Sigmoid colon (tissue), 7 donors: ENCODE measurements at places on chromosomes 3 and 15. TPM values are rescaled to one million over a fixed set of nuclear protein-coding genes. Genes with fewer than 3 reads are reported as not detected.
A peak's percentile ranks its signal among the peaks of the same experiment; 100 is the strongest.

DNA sequence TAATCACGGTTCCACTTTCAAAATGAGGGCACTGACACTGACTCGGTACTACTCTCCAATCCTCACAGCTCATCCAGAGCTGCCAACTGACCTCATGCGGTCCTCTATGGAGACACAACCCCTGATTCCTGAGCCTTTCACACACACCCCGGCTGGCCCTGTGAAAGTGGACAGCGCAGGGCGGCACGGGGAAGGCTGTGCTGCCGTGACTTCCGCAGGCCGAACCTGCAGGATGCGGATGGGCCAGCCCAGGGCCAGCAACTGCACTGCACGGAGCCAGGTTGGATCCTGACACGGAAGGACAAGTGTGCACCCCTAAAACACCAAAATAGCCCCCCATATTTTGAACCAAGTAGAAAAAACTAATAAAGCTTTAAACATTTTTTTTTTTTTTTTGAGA lies 41.0 kb downstream of the IQSEC1 start:
- H3K27ac ChIP-seq: no peak overlapping the region
- no peak overlapping the region for H3K4me3 ChIP-seq
- H3K36me3 ChIP-seq: no peaks in the 10 kb centered on the region
- no peaks in the 10 kb centered on the region for H3K27me3 ChIP-seq
- H3K4me1 ChIP-seq: no peaks in the 10 kb centered on the region

GRCh38 chr15:23877502-23878412 lies 190.7 kb upstream of the NDN start:
- H3K4me1 ChIP-seq: no peaks in the 10 kb centered on the region
- DNase-seq: no peak

GRCh38 chr3:58746758-58747157 lies 80.2 kb upstream of the FAM3D start:
- no peak overlapping the region for H3K27ac ChIP-seq
- H3K27me3 ChIP-seq: no peaks in the 10 kb centered on the region
- H3K4me3 ChIP-seq: no peak overlapping the region
- H3K4me1 ChIP-seq: no peaks in the 10 kb centered on the region

The RBP2 gene
- not detected for total RNA-seq

- H3K27me3 ChIP-seq: no peaks in the 10 kb centered on the region
- H3K36me3 ChIP-seq: no peaks in the 10 kb centered on the region
- peaks cover 80% of the 10 kb centered on the region for H3K4me1 ChIP-seq
- DNase-seq: no peak
These were observed 506.5 kb downstream of the FOXP1 start for GRCh38 chr3:71077070-71077469.

DNA sequence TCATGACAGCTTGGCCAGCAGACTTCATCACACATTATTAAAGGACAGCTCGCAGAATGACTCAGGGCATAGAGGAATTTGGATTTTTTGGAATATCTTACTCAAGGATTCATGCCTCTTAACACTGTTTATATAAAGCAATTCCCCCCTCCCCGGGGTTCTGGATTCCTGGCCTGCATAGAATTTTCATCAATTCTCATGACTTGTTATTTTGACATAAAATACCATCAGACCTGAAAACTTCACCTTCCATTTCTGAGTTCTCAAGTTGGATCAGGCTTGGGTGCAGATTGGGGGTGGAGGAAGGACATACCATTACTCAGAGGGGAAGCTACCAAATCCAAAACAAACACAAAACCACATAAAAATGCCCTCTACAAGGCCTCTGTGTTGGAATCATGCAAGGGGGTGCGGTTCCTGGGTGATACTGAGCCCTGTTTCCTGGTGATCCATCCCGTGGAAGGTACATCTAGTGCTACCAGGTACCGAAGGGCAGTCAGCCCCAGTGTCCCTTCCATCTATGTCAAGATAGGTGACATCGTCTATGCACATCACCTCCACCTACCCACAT lies 95.3 kb downstream of the DAPK2 start:
- no peaks in the 10 kb centered on the region for H3K27me3 ChIP-seq
- H3K36me3 ChIP-seq: no peaks in the 10 kb centered on the region
- no peak for DNase-seq
- peaks cover 6% of the 10 kb centered on the region for H3K4me1 ChIP-seq
- no peak overlapping the region for H3K27ac ChIP-seq

DNA sequence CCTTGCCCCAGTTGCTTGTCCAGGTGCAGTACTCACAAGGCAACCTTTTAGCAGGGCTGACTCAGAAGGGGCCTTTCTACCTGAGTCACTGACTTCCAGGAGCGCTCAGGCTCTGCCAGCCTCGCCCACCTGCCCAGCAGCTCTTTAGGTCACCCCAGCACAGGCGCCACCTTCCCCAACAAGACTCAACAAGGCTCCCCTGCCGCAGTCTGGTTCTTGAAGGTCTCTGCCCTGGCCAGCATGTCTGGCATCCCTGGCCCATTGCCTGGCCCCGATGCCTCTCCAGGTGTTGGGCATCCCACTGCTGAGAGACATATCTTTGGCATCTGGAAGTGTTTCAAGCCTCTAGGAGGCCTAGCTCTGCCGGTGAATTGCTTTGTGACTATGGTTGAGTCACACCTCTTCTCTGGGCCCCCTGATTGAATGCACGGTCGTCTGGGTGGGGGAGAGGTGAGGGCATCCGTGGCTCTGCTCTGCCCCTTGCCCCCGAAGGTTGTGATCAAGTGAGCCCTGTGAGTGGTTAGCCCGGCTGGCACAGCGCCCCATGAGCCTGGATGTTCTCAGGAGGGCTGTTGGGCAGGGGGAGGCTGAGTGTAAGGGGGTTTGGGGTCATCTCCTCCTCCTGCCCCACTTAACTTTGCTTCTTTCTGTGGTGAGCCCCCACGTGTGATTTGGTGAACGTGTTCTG lies 21.6 kb downstream of the SNX33 start:
- no peak overlapping the region for H3K27ac ChIP-seq
- H3K4me1 ChIP-seq: peaks cover 40% of the 10 kb centered on the region
- H3K27me3 ChIP-seq: no peaks in the 10 kb centered on the region
- no peaks in the 10 kb centered on the region for H3K36me3 ChIP-seq

- no peaks in the 10 kb centered on the region for H3K27me3 ChIP-seq
- peaks cover 46% of the 10 kb centered on the region for H3K4me1 ChIP-seq
- no peaks in the 10 kb centered on the region for H3K36me3 ChIP-seq
- peak overlapping the region; percentile 88 for H3K27ac ChIP-seq
- peak; percentile 90 for DNase-seq
- peak overlapping the region; percentile 91 for H3K4me3 ChIP-seq
These were observed 1.4 kb downstream of the ACVR2B start for GRCh38 chr3:38454884-38455638.

DNA sequence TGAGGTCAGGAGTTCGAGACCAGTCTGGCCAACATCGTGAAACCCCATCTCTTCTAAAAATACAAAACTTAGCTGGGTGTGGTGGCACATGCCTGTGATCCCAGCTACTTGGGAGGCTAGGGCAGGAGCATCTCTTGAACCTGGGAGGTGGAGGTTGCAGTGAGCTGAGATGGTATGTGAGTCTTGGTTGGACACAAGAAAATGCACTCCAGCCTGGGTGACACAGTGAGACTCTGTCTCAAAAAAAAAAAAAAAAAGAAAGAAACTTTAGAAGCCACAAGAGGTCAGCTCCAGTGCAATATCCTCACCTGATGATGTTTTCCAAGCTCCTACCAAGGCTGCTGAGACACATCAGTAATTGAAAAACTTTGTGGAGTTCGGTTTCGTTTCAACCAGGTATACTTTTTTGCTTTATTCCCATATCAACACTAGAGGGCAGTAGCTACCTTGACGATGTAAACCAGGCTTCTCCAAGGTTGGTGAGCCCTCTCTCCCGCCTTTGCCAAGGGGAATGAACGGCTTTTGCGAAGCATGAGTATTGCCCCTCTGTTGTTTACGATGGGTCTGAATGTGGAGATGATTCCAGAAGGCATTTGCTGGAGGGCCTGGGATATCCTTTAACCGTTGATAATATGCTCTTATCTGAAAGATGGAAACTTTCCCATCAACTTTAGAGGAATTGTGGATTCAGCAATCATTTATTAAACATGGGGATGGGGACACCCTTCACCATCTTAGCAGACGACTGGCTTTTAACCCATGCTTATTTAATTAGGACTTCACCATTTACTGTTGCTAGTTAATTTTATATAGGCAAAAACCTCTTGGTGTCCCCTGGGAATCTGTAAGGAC lies 202.8 kb downstream of the SV2B start:
- H3K27ac ChIP-seq: no peak overlapping the region
- peaks cover 8% of the 10 kb centered on the region for H3K4me1 ChIP-seq
- no peaks in the 10 kb centered on the region for H3K36me3 ChIP-seq
- no peak for DNase-seq
